HFFc6 (cell line): ENCODE measurements at places on chromosomes 12 and 14. TPM values are rescaled to one million over a fixed set of nuclear protein-coding genes. Genes with fewer than 3 reads are reported as not detected.

The LBHD2 gene
- total RNA-seq: not detected in 3 replicates

The TUBA1B gene
- total RNA-seq: 1,175 to 2,350 TPM (median 1,715 TPM) in 3 replicates

The EIF2S1 gene
- 164 and 175 TPM in 2 replicates for total RNA-seq

DNA sequence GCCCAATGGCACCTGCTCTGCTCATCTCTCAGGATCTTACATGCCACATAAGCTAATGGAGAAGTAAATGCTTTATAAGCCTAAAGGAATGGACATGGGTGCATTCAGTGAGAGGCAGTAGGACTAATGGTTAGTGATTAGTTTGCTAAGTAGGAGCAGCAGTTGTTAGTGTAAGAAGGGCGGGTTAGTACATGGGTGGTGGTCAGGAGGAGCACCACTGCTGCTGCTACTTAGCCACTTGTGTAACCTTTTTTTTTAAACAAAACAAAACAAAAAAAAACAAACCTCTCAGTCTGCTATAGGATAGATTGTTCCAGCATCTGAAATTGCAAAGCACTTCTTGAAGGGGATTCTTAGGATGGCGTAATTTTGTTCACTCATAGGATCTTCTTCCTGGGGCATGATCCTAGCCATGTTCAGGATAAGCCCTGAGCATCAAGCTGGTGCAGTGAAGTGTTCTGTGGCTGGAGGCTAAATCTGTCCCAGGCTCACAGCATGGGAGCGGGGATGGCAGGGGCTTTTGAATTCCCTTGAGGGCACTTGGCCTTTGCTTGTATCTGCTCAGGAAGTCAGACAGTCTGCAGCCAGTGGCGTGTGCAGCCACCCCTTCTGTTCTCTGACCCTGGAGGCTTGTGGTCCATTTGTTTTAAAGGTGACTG is 63.6 kb downstream of the CHST11 start:
- DNase-seq: no peak

DNA sequence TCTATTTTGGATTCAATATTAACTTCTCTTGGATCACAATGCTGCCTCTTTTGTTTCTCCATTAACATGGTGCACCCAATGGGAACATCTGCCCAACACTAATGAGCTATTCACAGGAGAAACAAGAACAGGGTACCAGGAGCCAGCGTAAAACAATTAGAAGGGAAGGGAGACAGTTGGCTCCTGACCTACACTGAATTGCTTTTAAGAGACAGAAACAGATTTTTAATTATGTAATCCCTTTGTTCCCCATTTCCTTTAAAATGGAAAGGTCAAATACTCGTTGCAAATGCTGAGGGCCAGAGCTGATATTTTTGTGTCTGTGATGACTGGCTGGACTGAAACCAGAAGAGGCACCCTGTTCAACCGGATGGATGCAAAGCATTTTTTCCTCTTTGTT is 108.3 kb downstream of the SEC23A start:
- DNase-seq: no peak

DNA sequence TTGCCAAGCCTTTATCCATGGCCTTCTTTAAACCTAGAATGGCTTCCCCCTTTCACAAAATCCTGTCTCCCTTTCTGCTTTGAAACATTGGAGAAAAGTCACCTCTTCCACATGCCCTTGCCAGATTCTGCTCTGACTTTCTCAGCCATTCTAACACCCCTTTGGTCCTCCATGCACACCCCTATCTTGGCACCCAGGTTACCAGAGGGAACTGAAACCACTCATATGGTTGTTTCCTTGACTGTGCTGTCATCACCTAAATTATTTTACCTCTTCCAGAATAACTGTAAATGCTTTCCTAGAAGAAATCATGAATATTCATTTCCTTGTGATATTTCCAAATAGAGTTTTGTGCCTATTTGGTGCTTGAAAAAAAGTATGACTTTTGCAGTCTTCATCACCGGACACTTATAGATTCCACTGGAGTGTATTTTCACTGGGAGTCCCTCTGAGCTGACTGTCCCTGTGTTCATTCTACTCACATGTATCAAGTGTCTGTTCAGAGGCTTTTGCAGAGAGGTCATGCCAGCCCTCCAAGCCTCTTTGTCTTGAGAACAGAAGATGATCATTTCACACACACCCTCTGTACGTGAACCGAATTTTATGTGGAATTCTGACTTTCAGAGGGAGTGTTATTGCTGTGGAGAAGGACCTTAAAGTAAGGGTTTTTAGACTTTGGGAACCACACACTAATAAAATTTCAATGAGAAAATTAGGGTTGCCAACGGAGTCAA is 74.1 kb downstream of the PLXNC1 start:
- DNase-seq: no peak

DNA sequence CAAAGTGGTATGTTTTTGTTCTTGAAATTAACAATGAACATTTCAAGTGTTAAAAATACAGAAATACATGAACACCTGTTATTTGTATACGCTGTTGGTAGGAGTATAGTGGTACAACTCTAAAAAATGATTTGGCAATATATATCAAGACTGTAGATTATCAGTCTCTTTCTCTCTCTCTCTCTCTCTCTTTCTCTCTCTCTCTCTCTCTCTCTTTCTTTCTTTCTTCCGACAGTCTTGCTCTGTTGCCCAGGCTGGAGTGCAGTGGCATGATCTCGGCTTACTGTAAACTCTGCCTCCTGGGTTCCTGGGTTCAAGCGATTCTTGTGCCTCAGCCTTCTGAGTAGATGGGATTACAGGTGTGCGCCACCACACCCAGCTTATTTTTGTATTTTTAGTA is 12.6 kb downstream of the HEBP1 start:
- DNase-seq: no peak
